NCI-H2107 (cell line): ENCODE measurements at places on chromosomes 7 and 10.
A peak's percentile ranks its signal among the peaks of the same experiment; 100 is the strongest.

GRCh38 chr10:121792198-121792597, 135.6 kb downstream of the ATE1 start:
- DNase-seq: no peak

DNA sequence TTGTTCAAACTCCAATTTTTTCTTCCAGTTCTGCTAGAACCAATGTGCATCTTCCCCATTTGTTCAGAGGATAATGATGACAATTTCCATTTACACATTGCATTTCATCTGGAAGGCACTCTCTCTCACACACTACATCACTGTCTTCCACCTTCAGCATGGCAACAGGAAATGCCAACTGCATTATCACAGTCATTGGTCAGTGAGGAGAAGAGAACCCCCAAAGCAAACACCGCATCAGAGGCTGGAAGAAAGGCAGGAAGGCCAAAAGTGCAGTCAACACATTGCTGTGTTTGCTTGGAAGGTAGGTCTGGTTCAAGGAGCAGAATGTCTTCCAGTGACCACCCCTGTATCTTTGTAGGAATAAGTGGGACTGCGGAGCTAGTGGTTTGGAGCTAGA, 192.2 kb upstream of the RHOBTB1 start:
- no peak for DNase-seq

GRCh38 chr10:91311601-91312381, 91.3 kb downstream of the PCGF5 start:
- DNase-seq: no peak

DNA sequence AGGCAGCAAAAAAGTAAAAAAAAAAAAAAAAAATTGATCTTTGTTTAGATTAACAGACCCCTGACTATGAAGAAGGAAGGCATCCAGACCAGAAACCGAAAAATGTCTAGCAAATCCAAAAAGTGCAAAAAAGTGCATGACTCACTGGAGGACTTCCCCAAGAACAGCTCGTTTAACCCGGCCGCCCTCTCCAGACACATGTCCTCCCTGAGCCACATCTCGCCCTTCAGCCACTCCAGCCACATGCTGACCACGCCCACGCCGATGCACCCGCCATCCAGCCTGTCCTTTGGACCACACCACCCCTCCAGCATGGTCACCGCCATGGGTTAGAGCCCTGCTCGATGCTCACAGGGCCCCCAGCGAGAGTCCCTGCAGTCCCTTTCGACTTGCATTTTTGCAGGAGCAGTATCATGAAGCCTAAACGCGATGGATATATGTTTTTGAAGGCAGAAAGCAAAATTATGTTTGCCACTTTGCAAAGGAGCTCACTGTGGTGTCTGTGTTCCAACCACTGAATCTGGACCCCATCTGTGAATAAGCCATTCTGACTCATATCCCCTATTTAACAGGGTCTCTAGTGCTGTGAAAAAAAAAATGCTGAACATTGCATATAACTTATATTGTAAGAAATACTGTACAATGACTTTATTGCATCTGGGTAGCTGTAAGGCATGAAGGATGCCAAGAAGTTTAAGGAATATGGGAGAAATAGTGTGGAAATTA, 19.4 kb downstream of the GATA3 start:
- no peak for DNase-seq

DNA sequence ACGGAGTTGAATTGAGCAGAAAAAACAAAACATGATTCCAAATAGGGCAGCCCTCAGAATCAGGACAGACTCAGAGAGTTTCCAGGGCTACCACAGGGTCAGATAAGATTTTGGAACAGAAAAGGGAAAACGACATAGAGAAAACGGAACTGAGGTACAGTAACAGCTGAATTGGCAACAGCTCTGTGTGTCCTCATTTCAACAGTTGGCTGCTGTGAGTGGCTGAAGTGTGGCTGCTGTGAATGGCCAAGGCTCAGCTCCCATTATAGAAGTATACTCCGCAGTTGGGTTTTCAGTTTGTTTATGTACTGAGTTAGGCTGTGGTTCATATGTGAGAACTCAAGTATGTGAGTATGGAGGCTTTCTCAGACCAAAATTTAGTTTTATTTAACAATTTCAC, 32.0 kb downstream of the ANTXRL start:
- no peak for DNase-seq

GRCh38 chr10:61975391-61975932, 74.0 kb downstream of the ARID5B start:
- DNase-seq: no peak

- no peak for DNase-seq
Observed at GRCh38 chr7:20352573-20353306, 22.0 kb downstream of the ITGB8 start.

DNA sequence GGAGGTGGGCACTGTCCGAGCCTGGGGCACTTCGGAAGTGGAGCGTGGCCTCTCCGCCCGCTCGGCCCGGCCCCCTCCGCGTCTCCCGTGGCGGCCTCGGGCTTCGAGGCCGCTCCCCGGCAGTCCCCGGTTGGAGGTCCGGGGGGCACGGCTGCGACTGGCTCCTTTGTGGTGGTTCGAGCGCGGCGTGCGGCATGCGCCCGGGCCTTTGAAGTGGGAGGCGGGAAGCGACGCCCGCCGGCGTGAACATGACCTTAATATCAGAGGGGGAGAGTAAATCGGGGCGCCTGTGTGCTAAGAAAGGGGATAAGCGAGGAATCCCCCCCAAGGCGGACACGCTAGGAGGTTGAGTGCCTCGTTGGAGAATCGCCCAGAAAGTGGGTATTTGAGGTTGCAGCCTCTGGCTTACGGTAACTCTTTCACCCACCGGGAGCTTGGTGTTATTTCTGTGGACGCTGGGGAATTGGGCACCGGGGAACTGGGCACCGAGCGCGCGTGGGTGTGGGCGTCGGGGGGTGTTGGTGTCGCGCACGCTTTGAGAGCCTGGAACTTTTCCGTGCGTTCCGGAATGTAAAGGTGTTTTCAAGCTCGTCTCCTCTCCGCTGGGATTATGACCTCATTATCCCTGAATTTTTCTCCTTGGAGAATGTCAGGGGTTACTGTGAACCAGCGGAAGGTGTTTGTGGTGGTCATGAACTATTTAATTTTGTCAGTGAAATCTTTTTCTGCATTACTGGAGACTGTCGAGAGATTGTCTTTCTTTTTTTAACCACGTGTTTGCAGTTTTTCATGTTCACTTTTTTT, 660 bp downstream of the SUV39H2 start:
- DNase-seq: no peak

GRCh38 chr10:13095094-13095493, 4.9 kb upstream of the OPTN start:
- DNase-seq: no peak

DNA sequence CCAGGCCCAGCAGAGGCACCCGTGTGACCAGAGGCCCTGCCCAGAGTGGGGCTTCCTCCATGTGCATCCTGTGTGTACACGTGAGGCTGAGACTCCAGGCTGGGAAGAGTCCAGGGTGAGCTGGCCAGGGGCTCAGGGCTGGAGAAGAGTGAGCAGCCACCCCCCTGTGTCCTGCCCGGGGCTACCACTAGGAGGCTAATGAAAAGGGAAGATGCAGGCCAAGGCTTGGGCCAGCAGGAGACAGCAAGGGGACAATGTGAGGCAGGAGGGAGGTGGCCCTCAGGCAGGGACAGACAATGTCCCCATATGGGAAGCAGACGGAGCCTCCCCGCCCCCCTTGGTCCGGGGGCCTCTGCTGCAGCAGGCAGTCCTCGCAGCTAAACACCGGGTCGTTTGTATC, 102.0 kb downstream of the HIF1AN start:
- no peak for DNase-seq

DNA sequence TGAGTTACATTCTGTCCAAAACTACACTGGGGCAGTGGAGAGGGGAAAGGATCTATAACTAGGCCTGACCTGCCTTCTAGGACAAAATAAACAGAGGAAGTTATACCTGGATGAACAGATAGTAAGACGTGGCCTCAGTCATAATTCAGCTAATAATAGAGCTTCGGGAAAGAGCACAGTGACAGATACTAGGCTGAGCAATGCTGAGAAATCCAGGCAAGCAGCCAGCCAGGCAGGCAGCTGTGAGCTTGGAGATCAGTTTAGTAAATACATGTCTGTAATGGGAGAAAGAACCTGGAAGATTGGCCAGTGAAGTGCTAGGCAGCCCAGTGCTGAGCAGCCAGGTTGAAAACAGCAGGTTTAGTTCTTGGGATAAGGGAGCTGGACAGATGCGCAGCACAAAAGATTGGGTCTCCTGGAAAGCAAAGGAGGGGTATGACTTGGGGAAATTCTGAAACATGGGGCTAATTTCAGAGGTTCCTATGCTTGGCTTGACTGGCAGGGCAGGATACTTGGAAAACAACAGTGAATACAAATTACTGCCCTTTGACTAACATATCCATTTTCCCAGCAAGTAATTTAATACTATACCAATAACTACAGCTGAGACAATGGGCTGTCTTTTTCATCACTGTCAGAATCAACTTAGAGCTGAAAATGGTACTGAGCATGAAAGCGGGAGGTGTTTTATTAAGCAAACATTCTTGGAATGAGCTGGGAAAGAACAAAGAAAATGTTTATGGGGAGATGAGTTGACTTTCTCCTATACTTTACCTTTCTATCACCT, 140.8 kb downstream of the DGKB start:
- DNase-seq: peak; percentile 66

- no peak for DNase-seq
Observed at GRCh38 chr10:114998993-114999392, 61.0 kb downstream of the TRUB1 start.

- DNase-seq: no peak
Observed at GRCh38 chr10:71623098-71623985, 96.2 kb downstream of the C10orf105 start.

GRCh38 chr7:20408467-20408826, 77.7 kb downstream of the ITGB8 start:
- DNase-seq: no peak
